ENCODE measurements at places on chromosomes 4 and X. TPM values are rescaled to one million over a fixed set of nuclear protein-coding genes. Genes with fewer than 3 reads are reported as not detected.

Gene MED14
- total RNA-seq = 35.8 TPM

Gene SLC6A14
- total RNA-seq = 5.0 TPM

Gene KLB
- total RNA-seq = 0.74 TPM

Gene HTRA3
- 16.7 TPM for total RNA-seq

Gene ENPEP
- 1.3 TPM for total RNA-seq

Gene PPP1R2C
- total RNA-seq = not detected

Gene ERCC6L
- total RNA-seq = 0.13 TPM

Gene STATH
- not detected for total RNA-seq

Gene GAGE12F
- not detected for total RNA-seq

Gene FRMD7
- total RNA-seq = not detected

Gene CYBB
- 5.8 TPM for total RNA-seq

Gene HTN3
- not detected for total RNA-seq

Measured in lower leg skin (tissue), 4 donors.